Mucosa of descending colon (tissue), 3 donors: ENCODE measurements at places on chromosomes 1 and 21.

GRCh38 chr1:150295476-150295875 is 1.8 kb downstream of the MRPS21 start:
- no peak for DNase-seq

DNA sequence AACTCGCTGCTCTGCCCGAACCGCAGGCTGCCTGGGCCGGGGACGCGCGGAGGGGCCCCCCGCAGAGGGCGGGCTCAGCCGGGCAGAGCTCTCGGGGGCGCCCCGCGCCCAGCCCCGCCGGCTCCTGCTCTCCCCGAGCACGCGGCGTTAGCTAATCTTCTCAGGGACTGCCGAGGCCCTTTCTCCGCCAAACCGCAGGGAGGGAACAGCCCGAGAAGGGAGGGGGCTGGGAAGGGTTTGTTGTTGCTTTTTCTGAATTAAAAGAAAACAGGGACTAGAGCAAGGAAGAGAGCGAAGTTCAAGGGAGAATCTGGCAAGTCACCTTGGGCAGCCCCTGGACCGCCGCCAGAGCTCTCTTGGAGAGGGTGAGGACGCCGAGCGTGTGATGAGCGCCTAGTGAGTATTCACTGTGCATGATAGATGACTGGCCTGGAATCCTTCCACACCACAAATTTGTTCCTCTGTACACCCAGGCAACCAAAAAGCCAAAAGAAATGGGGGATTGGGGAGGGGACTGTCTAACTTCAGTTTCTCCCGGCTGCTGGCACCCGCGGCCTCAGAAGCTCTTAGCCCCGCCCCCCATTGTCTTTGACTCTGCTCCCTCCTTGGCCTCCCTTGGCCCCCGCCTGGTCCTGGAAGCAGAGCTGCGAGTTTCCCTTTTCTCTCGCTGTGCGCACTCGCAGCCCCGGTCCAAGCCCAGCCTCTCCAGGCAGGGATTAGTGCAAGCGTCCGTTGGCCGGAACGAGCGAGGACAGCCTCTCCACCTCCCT is 19.7 kb upstream of the LMX1A start:
- peak; percentile 73 for DNase-seq

- DNase-seq: no peak
Measured at GRCh38 chr1:156658945-156659574, 17.1 kb downstream of the BCAN start.

DNA sequence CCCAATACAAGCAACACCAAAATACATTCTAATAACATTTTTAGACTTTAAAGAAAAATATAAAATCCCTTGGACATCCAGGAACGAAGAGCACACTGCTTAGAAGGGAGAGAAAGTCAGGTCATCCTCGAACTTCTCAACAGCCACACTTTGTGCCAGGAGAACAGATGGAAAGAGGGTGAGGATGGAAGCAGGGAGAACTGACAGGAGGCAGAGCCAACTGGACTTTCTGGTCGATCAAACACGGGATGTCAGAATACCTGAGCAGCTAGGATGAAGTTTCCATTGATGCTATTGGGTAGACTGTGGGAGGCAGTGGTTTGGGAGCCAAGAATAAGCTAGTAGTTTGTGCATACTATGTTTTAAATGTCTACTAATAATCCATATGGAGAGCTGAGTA is 111.4 kb downstream of the TOMM20 start:
- DNase-seq: no peak

DNA sequence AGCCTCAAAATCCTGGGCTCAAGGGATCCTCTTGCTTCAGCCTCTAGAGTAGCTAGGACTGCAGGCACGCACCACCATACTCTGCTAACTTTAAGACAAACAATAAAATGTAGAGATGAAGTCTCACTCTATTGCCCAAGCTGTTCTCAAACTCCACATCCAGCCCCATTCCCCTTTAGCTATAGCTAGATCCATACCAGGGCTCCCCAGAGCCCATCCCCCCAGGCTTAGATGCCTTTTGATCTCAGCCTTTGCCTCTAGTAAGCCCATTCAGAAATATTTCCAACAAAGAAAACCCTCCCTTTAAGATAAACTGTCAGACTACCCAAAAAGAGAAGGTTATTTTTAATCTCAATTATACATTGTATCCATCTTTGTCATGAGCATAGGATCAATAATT is 325.4 kb downstream of the CHRM3 start:
- DNase-seq: no peak

DNA sequence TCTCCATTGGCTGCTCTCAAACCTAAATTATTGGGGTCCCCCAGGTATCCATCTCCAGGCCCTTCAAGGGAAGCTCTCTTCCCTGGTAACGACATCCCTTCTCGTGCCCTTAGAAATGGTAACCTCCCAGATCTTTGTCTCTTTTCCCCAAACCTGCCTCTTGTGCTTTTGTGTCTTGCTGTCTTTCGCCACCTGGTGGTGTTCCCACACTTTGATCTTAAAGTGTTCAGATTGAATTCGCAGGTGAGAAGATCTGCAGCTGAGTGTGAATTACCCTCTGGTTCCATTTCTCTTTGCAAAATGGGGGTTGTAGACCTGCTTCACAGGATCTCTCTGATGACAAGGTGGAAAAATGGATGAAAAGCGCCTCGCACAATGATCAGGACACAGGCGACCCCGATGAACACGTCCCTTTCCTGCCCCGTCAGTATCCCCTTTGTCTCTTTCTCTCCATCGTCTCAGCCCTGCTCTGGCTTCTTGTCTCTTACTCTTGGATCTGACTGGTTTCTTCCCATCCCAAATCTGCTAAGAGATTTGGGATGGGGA is 53.1 kb downstream of the DOP1B start:
- DNase-seq: peak; percentile 86

GRCh38 chr1:174995916-174996315 is 3.8 kb upstream of the CACYBP start:
- no peak for DNase-seq

DNA sequence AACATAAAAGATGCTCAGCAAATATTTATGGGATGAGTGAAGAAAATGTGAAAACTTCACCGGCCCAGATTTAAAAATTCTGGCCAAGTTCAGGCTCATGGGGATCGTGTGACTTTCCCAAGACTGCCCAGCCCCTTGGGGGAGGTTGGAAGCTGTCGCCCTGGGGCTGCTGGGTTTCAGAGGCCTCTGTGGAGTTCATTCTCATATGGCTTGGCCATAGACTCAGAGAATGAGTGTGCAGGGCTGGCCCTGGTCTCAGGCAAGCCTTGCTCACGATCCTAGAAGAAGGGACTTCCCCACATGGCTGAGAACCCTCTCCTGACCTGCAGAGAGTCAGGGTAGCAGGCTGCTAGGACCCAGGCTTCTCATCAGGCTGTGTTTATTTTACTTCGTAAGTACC is 24.6 kb downstream of the PADI2 start:
- DNase-seq: no peak

DNA sequence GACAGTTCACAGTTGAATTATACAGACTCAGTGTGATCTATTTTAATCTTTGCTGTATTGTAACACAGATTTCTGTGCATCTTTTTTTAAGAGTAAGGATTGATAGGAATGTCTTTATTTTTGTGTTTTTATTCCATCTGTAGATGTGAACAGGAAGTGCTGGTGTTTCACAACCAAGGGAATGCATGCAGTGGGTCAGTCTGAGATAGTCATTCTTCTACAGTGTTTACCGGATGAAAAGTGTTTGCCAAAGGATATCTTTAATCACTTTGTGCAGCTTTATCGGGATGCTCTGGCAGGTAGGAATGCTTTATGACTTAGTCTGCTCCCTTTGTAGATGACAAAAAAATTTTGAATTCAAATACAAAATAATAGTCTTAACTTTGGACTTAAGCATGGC is 84.5 kb downstream of the CC2D1B start:
- no peak for DNase-seq

DNA sequence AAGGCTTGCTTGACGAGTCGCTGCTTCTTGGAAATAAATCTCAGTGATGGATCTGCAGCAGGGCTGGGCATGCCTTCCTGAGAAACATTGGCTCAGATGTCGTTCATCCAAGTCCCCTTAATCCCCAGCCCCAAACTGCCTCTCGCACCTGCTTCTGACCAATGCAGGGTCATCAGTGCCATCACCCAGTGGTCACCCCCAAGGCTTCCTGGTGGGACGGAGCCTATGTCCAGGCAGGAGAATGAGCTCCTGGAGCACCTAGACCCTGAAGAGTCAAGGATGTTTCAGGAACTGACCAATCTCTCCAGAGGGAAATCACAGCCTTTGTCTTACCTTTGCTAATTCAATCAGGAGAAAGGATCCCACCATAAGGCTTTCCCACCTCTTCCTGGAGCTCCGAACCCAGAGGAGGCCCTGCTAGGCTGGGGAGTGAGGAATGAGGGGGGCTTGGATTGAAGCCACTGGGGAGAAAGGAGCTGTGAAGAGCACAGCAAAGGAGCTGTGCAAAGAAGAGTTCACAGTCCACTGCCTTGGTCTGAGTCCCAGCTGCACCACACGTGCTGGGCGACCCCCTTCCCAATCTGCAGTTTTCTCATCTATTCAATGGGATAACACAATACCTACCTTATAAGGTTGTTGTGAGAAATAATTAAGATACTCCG is 416.1 kb downstream of the NPHP4 start:
- DNase-seq: no peak

DNA sequence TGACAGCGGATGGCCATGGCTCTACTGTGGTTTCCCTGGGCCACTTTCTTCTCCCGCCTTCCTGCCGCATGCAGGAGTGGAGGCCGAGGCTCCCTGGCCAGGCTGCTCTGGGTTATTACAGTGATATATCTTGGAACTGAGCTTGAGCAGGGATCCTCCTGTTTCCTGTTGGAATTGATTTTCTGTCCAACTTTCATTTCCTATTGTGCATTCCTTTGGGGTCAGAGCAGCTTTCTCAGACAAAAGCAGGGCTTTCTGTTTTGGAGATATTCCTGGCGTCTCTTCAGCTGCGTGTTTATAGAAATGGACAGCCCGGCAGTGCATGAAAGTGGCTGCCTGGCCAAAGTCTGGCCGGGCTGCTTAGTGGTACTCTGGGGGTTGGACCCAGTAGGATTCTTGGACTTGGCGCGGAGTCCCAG is 146.4 kb downstream of the KIF26B start:
- DNase-seq: no peak

GRCh38 chr1:17259233-17259873 is 10.5 kb downstream of the PADI3 start:
- peak; percentile 36 for DNase-seq

- no peak for DNase-seq
Measured at GRCh38 chr1:176692431-176692830, 229.5 kb downstream of the PAPPA2 start.

DNA sequence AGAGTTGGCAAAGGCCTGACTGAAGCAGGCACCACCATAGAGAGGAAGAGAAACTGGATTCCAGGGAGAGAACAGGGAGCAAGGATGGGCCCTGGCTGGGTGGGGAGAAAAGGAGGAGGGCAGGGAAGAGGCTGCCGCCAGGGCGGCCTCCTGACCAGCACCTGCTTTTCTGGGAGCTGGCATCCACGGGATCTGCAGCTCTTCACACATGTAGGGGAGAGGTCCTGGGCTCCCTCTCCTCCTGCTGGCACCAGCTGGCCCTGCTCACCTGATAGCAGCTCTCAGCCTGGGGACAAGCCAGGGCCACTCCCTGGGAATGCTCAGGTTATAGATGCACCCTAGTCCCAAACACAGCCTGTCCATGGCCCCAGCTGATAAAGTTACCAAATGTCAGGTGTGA is 39.9 kb downstream of the TEX35 start:
- DNase-seq: no peak

GRCh38 chr1:224860488-224861338 is 68.8 kb upstream of the DNAH14 start:
- no peak for DNase-seq

DNA sequence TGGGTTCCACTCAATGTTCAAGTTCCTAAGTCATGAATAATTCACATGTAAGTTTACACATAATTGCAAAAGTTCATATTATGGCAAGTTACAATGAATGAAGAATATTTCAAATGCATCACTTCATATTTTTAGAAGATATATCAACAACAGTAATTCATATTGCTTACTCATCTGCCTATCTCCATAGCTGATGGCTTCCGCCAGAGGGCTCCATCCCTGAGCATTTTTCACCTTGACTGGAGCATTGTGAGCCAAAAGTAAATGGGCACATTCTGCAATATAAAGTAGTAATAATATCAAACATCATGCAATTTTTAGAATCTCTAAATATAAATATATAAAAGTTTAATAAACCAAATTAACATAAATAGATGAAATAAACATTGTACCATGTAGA is 29.8 kb downstream of the ANKRD13C start:
- no peak for DNase-seq

- DNase-seq: no peak
Measured at GRCh38 chr1:20706841-20707240, 11.0 kb downstream of the KIF17 start.

DNA sequence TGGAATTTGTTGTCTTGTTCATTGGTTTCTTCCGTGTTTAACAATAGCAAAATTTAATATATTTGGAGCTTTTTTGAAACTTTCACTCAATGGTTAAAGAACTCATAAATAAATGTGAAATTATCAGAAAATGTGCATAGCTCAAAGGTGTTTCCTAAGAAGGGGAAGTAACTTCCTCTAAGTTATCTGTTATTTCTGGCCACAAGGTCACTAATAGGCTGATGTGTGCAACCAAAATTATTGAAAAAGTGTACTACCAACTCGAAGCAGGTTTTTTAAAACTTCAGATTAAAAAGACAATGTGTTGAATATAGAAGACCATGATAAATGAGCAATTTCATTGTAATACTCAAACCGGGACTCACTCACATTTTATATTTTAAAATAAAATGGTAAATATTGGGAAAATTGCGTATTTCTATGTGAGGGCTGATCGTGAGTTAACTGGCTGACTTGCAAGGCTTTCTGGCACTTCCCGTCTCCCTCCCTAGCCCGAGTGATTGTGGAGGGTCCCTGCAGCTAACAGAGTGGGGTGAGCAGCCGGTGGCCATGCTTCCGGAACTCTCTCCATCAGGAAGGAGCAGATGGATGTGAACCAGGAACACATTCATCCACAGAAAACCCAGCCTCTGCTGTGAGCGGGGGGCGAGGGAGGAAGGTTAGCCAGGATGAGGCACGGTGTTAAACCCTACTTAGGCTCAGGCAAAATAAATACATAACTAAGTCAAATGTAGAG is 96.9 kb downstream of the ERG start:
- DNase-seq: no peak

DNA sequence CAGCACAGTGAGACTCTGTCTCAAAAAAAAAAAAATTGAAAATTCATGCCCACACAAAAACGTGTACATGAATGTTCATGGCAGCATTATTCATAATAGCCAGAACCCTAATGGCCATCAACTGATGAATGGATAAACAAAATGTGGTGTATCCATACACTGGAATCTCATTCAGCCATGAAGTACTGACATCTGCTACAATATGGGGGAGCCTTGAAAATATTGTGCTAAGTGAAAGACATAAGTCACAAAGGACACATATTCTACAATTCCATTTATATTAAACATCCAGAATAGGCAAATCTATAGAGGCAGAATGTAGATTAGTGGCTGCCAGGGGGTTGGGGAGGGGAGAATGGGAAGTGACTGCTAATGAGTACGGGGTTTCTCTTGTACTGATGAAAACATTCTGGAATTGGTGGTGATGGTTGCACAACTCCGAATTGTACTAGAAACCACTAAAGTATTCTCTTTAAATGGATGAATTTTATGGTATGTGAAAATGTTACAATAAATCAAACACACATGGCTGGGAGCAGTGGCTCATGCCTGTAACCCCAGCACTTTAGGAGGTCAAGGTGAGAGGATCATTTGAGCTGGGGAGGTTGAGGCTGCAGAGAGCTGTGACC is 33.0 kb upstream of the KCNN3 start:
- DNase-seq: no peak
